Activated CD4-positive, alpha-beta T cell treated with anti-CD3 and anti-CD28 coated beads, Interleukin-2, amount 50 U/mL, for 4 hours (primary cell): ENCODE measurements at places on chromosomes 2 and 18.

- DNase-seq, result no peak
Observed at GRCh38 chr2:221142341-221142740, 429.8 kb downstream of the EPHA4 start.

GRCh38 chr2:43611987-43612894 is 16.4 kb upstream of the THADA start:
- DNase-seq, result peak; percentile 60

DNA sequence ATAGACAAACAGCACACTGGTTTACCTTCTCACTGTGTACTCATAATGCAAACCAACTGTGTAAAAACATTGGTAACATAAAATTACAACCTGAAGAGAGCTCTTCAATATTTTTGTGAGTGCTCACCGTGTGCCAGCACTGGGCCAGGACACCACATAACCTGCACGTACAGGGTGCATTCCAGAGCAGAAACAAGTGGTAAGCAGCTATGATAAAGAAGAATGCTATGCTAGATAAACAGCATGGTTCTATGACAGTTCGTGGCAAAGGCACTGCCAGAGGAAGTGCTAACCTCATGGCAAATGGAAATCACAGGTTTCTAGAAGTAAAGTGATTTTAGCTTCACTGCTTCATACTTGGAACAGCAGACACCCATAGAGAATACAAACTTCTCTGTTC is 343.5 kb downstream of the MTX2 start:
- DNase-seq, result no peak

- DNase-seq, result no peak
Observed at GRCh38 chr2:207162316-207162715, 3.4 kb downstream of the KLF7 start.

GRCh38 chr18:9782073-9782857 is 74.2 kb downstream of the RAB31 start:
- no peak for DNase-seq

DNA sequence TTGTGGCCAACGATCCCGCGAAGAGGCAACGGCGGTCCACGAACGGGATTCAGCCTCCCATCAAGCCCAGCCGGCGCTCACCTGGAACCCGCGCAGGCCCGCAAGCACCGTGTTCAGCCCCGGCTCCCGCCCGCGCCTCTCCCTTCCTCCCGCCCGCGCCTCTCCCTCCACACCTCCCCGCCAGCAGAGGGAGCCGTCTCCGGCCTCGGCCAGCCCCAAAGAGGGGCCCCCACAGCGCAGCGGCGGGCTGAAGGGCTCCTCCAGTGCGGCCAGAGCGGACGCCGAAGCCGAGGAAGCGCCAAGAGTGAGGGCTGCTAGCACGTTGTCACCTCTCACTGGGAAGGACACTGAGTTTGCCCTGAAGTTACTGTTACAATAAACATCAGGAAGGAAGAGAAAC is 55.3 kb upstream of the LAPTM4A start:
- no peak for DNase-seq

- no peak for DNase-seq
Observed at GRCh38 chr18:77560341-77560992, 310.8 kb downstream of the GALR1 start.

GRCh38 chr2:218334531-218334930 is 22.1 kb upstream of the CATIP start:
- DNase-seq, result no peak

DNA sequence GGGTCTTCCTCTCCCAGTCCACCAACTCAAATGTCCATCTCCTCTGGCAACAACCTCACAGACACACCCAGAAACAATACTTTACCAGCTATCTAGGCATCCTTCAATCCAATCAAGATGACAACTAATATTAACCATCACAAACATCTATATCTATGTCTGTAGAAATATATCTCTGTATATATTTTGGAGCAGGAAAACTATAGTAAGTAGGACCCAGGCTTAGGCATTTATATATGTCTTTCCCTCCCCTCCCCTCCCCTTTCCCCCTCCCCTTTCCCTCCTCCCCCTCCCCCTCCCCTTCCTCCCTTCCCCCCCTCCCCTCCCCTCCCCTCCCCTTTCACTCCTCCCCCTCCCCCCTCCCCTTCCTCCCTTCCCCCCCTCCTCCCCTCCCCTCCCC is 210.5 kb downstream of the RNF144A start:
- DNase-seq, result no peak
